M059J (cell line): ENCODE measurements at places on chromosomes 3 and 15.

GRCh38 chr3:146511402-146512134, 32.8 kb downstream of the PLSCR1 start:
- no peak for DNase-seq

- no peak for DNase-seq
These were observed 193.1 kb downstream of the EPHA3 start for GRCh38 chr3:89300526-89300925.

GRCh38 chr3:115162759-115163158, 15.7 kb upstream of the ZBTB20 start:
- DNase-seq: no peak

DNA sequence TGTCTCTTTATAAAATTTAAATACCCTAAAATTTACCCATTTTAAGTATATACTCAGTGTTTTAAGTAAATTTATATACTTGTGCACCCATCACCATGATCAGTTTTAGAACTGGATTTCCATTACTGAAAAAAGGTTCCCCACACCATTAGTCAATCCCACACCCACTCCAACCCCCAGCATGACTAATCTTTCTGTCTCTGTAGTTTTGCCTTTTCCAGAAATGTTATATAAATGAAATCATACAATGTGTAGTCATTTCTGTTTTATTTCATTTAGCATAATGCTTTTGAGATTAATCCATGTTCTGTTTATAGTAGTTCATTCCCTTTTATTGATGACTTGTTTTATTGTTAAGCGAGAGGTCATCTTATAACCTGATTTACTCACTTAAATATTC, 66.1 kb upstream of the LIMD1 start:
- DNase-seq: peak; percentile 27

DNA sequence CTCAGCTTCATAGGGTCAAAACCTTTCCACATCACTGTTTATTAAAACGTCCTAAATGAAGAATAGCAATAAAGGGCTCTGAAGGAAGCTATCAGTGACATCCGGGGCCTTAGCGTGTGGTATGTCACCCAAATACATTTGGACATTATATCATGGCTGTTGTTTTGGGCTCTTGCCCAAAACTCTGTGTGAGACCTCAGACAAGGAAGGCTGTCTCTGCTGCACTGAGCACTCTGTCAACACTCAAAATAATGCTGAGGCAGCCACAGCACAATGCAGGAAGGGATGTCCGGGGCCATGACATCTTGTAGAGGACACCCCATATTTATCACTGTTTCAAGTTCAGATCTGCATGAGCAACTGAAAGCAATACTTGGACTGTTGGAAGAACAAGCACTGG, 293.8 kb upstream of the WNT5A start:
- no peak for DNase-seq

GRCh38 chr15:69606921-69607500, 154.4 kb downstream of the RPLP1 start:
- peak; percentile 55 for DNase-seq

DNA sequence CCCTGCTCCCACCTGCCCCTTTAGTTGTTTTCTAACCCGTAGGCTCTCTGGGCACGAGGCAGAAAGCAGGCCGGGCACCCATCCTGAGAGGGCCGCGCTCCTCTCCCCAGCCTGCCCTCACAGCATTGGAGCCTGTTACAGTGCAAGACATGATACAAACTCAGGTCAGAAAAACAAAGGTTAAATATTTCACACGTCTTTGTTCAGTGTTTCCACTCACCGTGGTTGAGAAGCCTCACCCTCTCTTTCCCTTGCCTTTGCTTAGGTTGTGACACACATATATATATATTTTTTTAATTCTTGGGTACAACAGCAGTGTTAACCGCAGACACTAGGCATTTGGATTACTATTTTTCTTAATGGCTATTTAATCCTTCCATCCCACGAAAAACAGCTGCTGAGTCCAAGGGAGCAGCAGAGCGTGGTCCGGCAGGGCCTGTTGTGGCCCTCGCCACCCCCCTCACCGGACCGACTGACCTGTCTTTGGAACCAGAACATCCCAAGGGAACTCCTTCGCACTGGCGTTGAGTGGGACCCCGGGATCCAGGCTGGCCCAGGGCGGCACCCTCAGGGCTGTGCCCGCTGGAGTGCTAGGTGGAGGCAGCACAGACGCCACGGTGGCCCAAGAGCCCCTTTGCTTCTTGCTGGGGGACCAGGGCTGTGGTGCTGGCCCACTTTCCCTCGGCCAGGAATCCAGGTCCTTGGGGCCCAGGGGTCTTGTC, 48.5 kb downstream of the PGPEP1L start:
- no peak for DNase-seq

DNA sequence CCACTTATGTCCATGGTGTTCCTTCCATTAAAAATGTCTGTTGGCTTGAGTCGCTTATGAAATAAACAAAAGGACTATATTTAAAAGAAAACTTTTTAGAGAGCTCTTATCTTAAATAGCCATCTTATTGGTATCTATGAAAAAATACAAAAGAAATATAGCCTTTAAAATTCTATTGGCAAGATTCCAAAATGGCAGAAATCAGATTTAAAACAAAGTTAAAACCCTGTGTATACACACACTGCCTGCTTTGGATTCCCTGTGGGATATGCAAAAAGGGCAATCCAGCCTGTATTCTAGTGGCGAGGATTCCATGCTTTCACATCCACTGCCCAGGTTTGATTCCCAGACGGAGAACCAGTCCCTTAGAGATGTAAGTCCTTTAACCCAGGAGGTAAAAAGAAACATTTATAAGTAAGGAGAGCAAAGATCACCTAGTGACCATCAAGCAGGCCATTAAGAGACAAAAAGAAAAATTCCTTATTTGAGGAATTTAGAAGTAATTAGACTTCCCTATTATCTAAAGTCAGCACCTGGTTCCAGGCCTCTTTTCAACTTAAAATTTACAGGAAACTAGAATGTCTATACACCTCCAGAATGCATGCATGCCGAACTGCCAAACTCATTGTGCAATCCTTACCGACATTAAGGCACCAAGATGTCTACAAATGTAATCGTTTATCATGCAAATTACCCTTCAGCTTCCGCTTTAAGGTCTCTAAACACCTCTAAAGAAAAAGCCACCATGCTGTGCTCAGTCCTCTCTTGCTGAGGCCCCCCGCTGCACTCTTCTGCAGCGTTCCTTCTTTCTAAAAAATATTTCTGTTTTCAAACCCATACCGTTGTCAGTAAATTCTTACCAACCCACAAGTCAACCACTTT, 69.6 kb upstream of the STRIT1 start:
- peak; percentile 8 for DNase-seq

DNA sequence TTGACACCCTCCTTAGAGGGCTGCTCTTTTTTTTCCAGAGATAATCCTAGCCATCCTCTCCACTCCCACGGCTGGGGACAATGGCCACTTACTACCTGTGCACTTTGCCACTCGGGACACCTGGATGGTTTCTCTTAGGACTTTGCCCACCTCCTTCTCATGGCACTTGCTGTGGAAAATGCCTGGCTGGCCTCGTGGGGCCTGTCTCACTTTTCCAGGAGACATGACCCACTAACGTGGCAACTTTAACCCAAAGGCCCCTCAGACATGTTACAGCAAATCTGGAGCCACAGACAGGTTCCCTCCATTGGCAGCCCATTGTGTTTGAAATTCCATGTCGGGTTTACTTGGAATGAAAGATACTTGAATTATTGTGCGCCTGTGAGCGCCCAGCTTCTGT, 29.4 kb upstream of the ESYT3 start:
- no peak for DNase-seq

- DNase-seq: no peak
These were observed 214.6 kb downstream of the KCNAB1 start for GRCh38 chr3:156334841-156335545.

GRCh38 chr15:101458158-101458900, 31.2 kb downstream of the PCSK6 start:
- no peak for DNase-seq
